T follicular helper cell (primary cell): ENCODE measurements at places on chromosomes 5 and 9.

- DNase-seq: no peak
Measured at GRCh38 chr5:36452424-36453006, 150.8 kb upstream of the RANBP3L start.

DNA sequence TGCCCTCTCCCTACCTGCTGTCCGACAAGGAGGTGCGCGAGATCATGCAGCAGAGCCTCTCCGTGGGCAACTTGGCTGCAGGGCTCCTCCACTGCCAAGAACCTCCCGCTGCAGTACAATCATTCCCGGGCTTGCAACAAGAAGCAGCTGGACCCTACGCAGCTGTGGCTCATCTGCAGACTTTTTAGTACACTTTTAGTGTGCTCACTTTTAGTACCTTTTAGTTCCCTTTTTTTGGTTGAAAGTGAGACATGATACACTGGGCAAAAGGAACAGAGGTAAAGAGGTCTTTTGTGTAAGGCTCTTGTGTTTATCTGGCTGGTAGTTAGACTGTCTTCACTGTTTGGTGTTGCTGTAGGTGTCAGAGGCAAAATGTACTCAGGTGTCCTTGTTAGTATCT is 58.1 kb upstream of the SPTLC1 start:
- no peak for DNase-seq

- no peak for DNase-seq
Measured at GRCh38 chr5:103469288-103470040, 93.1 kb downstream of the NUDT12 start.

DNA sequence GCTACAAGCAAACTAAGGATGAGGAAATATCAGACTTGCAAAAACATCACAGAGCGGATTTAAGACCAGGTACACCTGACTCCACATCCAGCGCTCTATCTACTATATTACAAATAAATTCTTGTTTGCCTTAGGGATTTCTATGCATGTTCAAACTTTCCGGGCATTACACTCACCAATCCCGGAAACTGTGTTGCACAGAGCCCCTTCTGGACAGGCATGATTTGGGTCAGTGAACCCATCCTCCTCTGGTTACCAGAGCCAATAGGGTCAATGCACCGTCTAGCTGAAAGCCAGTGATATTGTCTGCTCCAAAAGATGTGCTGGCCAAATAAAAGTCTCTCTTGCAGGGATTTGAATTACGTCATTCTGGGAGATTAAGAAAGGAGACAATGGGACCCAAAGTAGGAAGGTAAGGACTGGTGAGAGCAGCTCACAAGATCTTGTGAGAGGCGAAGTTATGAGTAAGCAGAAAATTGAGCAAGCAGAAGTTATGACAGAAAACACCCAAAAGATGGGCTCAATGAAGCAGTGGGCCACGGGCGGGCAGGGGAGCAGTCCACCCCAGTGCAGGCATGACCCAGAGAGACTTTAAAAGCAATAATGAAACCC is 155.8 kb upstream of the RAI14 start:
- no peak for DNase-seq

DNA sequence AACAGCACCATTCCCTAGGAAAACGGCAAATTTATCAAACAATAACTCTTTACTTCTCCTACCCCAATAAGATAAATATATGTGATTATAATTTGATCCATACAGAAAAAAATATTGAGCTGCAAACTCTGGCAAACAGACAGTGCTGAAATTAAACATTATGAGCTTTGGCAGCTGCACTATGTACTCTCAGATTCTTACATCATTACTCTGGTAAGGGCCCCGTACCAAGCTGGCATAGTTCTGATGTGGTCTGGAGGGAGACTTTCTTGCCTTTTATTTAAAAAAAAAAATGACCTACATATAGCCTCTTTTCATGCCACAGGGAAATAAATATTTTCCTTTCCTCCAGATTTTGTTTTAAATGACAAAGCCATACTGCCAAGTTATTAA is 95.0 kb downstream of the NR6A1 start:
- no peak for DNase-seq

DNA sequence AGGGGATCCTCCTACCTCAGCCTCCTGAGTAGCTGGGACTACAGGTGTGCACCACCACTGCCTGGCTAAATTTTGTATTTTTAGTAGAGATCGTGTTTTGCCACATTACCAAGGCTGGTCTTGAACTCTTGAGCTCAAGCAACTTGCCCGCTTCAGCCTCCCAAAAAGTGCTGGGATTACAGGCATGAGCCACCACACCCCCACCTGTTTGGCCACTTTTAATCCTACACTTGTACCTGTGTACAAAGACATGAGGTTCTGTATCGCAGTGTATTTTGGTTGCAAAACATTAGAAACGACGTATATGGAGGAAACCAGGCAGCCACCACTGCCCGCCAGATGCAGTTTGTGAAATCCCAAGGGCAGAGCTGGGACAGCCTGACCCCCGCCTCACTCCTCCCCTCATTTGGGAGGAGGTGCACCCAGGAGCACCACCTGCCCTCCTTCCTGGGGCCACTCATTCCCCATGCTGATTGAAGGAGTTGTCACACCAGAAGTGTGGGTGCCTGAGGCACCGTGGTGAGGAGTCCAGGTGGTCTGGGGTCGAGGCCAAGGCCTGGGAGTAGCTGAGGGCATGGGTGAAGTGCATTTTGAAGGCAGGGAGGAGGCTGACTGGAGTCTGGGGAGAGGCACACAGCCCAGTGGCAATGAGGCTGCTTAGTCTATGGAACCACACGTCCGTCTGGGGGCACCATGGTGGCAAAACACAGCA is 39.3 kb upstream of the OLFM1 start:
- DNase-seq: no peak

DNA sequence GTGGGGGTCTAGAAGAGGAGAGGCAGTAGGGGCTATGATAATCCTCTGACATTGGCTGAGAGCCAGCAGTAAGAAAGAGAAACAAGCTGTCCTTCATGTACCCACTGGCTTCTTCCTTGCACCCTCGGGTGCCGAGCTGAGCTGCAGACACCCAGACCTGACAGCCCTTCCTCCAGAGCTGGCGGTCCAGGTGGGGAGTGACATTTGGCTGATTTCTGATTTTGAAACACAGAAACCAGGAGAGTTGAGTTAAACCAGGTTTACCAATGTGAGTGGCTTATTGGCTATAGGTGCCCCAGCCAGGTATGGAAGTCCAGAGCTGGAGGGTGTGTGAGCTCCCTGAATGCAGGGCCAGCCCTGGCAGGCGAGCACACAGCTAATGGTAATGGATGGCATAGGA is 59.2 kb downstream of the GADD45G start:
- DNase-seq: no peak

DNA sequence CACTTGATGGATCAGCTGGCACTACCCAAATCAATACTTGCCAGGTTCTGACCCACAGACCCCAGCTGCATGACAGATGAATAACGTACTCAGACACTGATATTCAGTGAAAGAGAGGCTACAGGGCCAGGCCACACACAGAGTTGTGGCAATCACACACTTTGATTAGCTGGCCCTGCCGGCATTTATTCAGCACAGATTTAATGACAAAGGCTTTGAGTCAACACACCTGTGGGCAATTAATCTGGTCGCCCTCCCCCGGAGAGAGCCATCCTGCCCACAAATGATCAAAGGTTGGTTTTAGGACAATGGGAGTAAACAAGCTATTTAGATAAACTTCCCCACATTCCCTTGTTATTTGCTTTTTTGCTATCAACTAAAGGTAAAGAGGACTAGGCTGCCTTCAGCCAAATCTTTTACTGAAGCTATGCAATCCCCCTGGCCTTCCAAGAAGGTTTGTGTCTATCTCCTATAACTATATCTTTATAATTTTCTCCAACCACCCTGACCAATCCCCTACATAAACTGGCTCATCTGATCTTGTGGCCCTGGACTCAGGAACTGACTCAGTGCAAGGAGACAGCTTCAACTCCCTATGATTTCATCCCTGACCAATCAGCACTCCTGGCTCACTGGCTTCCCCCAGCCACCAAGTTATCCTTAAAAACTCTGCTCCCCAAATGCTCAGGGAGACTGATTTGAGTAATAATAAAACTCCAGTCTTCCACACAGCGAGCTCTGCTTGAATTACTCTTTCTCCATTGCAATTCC is 12.7 kb upstream of the TRIM32 start:
- DNase-seq: no peak

- no peak for DNase-seq
Measured at GRCh38 chr5:61840361-61840760, 465.6 kb upstream of the KIF2A start.

DNA sequence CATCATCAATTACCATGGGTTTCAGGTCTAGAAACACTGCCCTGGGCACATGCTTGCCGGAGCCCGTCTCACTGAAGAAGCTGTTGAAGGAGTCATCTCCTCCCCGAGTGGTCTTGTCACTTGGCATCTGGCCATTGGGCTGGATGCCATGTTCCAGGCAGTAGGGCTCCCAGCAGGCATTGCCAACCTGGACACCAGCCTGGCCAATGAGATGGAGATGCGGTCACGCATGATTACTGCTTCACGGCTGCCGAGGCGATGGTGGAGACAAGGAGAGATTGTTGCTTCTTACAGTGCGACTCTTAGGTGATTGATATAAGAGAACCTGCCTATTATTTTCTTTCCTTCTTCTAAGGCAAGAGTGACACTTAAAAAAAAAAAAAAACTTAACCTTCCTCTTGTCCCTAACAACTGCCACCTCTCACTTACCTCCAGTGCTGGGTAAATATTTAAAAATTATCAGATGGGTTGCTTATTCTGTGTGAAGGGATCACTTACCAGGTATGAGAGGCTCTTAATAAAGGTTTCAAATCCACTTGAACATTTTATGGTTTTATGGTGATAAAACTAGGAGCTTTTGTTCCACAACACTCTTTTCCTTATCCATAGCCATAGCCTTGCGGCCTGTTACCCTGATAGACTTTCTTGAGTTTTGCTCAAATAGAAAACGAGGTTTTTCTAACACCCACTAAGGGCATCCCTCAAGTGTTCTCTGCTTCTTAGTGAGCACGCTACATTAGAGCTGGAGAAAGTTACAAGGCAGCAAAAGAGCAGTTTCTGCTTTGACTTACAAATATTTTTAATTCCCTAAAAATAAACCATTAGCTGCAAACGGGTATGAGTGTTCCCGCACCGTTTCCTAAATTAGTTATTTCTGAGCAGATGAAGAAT is 41.2 kb downstream of the NIM1K start:
- no peak for DNase-seq

- DNase-seq: no peak
Measured at GRCh38 chr5:6593148-6594016, 39.5 kb downstream of the NSUN2 start.

DNA sequence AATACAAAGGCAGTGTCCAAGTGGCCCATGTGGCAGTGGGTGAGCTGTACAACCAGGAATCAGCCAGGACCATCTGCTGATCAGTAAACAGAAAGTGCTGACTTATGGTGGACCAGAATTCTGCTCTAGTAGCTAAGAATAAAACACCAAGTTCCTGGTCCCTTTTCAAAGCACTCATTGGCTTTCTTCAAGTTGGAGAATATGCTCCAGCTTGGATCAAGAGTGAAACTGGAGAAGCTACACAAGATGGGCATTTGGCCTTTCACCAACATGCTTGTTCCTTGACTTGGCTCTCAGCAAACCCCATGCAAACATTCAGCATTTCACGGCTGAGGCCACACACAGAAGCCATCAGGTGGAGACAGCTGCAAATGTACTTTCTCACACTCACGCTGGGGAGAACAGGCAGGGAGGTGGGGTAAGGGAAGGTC is 32.1 kb downstream of the MARCHF3 start:
- no peak for DNase-seq

DNA sequence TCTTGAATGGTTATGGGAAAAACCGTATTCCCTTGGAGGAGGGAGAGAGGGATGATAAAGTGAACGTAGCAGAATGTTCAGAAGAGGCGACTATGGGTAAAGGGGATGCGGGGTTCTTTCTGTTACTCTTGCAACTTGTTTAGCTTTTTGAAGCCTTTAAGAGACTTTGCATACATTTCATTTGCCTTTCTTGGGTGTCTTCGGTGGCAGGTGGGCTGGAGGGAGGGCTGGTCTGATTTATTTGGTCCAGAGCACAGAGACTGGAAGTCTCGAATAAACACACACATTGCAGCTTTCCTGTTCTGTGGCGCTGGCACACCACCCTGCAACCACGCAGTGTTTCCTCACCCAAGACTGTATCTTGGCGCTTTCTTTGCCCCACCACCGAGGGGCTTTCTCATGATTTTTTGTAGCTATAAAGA is 23.2 kb downstream of the TTF1 start:
- no peak for DNase-seq

DNA sequence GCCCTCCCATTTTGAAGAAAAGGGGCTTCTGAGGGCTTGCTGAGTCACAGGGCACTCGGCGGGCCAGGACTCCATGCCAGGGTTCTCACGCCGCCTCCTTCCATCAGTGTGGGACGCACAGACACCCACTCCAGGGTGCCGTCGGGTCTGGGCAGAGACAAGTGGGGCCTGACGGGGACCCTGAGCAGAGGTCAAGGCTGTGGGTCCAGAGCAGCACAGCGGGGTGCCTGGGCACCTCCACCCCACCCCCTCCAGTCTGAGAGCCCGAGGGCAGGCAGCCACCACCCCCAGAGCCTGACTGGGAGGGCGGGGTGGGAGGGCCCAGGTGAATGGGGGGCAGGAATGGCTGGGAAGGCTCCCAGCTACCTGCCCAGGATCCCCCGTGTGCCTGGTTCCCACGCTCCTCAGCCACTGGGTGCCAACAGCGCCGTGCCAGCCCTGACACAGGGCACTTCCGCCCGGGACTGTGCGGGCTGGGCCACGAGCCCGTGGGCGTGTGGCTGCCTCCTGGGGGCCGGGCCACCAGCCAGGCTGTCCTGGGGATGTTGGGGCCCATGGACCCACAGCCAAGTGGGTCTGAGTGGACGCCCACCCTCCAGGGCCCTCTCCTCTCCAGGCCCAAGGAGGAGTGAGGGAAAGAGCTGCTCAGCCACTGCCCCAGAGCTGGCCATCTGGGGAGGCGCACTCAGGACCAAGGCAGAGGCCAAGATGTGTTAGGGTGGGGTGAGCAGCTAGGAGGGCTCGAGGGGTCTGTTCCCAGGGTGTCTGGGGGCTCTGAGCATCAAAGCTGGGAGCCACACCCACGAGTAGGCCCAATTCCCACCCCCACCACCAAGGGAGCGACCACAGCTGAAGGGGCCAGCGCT is 10.1 kb upstream of the NRARP start:
- DNase-seq: no peak

DNA sequence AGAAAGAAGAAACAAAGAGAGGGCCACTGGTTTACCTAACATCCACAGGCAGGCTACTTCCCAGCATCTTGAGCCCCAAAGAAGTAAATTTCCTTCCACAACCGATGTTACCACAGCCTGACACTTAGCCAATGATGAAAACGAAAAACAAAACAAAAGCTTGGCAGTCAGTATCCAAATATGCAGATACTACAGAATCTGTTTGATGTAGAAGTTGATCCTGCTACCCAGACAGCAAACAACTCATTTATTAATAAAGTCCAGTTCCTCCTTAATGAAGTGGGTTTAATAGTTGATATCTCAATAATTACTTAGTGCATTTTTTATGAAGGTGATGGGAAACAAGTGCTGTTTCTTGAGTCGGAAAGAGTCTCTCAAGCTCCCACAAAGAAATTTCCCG is 67.1 kb upstream of the GABRP start:
- DNase-seq: no peak

- no peak for DNase-seq
Measured at GRCh38 chr5:125176005-125176390, 429.6 kb upstream of the ZNF608 start.

GRCh38 chr5:77452351-77452750 is 39.8 kb downstream of the WDR41 start:
- DNase-seq: no peak

- DNase-seq: no peak
Measured at GRCh38 chr5:59843511-59844213, 49.9 kb downstream of the PDE4D start.
